ENCODE measurements at places on chromosomes 3 and 15. TPM values are rescaled to one million over a fixed set of nuclear protein-coding genes. Genes with fewer than 3 reads are reported as not detected.

Gene ACKR2
- 1.6 TPM for total RNA-seq

Gene CHRNA7
- total RNA-seq = 0.52 TPM

Gene EPM2AIP1
- total RNA-seq = 22.4 TPM

Gene TMCO5A
- total RNA-seq = not detected

Gene C2CD4B
- 8.4 TPM for total RNA-seq

Gene ZBED2
- not detected for total RNA-seq

Gene NBEAL2
- total RNA-seq = 5.2 TPM

Gene SNX22
- 1.0 TPM for total RNA-seq

Gene PIGBOS1
- total RNA-seq = 6.8 TPM

Gene CELSR3
- under 0.01 TPM for total RNA-seq

Gene CADM2
- total RNA-seq = 4.2 TPM
